ENCODE measurements at places on chromosomes 5 and 9.

DNA sequence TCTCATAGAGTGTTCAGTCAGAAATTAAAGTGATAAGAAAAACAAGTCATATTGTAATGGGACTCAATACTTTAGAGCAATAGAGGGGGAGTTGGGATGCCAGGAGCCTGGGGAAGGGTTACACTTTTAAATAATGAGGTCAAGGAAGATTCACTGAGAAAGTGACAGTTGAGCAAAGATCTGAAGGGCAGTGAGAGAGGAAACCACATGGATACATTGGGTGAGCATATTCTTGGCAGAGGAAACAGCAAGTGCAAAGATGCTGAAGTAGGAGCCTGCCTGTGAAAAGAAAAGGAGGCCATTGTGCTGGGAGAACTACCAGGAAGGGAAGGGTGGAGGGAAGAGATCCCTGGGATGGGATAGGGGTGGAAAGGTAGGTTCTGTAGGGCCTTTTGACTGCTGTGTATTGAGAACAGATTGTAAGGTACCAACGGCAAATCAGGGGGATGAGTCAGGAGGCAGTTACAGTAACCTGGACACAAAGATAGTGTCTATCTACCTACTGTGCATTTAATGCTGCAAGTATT lies 79.4 kb downstream of the PAM start:
- DNase-seq: no peak

DNA sequence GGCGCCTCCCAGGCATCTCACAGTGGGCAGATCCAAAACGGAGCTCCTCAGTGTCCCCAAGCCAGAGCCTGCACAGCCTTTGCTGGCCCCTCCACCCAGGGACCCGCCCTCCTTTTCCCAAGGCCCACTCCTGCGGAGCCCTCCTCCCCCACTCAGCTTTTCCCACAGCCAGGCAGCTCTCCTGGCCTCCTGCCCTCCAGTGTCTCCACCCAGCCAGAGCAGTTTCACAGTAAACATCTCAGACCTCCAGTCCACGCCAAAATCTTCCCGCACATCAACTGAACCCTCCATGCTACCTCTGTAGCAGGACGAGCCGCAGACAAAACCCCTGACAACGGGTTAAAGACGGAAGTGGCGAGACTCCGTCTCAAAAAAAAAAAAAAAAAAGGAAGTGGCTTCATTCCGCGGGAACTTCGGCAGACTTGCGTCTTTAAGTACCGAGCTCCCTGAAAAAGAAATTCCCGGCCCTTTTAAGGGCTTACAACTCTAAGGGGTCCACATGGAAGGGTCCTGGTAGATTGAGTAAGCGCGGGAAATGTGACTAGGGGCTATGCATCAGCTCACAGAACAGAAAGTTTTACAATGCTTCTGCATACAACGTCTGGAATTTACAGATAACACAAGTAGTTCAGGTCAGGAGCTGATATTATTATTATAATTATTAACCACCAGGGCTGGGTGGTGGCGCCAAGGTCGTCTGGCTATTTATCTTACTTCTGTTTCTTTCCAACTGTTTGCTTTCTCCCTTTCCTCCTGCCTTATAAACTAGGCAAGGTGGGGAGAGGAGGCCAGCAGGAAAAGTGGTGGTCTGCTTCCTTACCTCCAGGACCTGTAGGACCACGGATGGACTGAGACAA lies 11.4 kb upstream of the GRIN1 start:
- DNase-seq: peak; percentile 56

- no peak for DNase-seq
These were observed 27.0 kb upstream of the CDKN2AIPNL start for GRCh38 chr5:134438721-134439123.

DNA sequence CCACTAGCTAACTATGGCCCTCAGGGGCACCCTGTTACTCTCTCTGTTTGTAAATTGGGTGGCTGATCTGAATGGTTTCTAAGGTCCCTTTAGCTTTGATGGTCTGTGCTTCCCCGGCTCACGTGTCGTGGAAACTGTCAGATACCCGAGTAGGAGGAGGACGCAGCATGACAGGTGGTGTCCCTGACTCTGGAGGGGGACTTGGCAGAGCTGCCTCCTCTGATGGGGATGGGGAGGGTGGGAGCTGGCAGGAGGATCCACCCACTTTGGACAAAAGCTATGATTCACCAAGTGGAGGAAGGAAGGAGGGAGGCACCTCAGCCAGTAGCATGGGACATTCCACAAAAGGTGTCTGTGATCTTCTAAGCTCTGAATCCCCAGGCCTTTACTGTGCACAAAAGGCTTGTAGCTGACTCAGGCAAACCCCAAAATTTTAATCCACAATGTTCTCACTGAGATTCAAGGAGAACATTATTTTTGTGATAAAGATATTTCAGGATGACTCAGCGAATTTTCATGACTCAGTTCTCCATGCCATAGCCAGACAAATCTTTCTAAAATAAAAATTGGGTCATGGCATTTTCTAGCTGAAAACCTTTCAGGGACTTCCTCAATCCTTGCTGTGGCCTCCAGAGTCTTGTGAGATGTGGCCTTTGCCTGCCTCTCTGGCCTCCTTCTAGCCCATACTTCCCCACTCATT lies 131.0 kb upstream of the BRINP1 start:
- DNase-seq: no peak

DNA sequence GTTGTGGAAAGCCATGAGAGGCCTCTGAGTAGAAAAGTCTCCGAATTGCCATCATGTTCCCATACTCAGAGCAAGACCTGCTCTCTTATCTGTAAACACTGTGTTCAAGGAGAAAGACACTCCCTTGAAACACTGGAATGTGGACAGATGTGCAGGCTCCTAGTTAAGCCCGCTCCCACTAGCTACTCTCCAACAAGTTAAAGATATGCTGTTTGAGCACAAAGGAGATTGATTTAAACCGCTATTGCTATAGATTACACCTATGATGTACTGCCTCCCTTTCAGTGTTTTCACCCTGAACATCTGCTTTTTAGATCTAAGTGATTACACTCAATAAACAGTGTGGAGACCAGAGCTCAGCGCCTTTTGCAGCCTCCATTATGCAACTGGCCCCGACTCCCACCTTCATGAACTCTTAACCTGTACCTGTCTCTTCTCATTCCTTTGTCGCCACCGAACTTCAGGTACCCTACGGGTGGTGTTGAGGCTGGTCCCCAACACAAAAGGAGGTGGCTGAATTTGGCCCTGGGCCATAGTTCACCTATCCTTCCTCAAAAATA lies 47.5 kb downstream of the TMEM245 start:
- no peak for DNase-seq

DNA sequence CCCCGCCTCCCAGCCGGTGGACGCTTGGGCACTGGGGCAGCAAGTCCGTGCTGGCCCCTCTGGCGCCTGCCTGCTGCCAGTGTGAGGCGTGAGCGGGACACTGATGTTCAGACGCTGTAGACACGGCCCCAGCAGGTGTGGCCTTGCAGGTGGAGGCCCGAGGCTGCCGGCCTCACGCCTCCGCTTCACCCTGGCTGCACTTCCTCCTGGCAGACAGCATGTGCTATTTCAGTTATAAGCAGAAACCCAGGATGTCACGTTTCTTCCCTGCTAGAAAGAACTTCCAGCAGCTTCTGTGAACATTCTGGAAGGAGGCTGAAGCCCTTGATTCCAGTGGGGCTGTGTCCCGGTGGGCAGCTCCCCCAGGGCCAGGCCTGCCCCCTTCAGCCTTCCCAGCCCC lies 114.8 kb upstream of the FCN2 start:
- no peak for DNase-seq

GRCh38 chr5:57316798-57317327 lies 143.0 kb downstream of the GPBP1 start:
- no peak for DNase-seq

DNA sequence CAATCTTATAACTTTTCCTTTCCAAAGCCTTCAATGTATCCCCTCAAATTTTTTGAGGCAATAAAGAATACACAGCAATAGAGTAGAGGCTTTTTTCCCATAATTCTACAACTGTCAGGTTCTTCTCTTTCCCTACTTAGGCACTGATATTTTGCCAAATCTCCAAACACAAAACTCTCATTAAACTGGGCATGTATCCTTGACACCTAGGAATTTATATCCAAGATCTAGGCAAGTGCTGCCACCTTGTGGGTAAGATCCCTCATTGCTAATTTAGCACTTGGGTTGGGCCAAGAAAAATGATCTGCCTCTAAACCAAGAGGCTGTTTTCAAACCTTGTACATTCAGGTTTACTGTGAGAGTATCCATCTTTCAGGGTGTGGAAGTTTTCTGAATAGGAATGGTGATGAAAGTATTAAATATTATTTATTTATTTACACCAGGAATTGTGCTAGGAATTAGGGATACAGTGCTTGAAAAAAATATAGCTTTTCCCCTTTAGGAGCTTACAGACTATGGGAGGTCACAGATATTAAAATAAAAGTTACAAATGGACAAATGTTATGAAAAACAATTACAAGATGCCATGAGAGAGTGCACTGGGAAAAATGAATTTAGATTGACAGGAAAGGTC lies 17.6 kb downstream of the TSTD2 start:
- DNase-seq: peak; percentile 76

DNA sequence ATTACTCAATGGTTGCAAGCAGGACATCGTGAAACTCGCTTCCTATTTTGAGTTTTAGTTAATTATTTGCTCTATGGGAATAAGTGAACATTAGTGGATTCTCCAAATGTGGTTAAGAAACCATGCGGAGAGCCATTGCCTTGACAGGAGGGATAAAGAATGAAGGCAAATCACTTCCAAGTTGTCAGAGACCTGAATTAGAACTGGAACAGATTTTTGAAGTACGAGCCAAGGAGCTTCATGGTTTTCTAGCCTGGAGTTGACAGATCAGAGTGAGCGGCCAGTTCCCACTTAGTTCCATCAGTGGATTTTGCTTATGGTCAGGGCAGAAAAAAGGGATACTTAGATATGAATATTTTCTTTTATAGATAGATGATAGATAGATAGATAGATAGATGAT lies 171.4 kb upstream of the CDH10 start:
- no peak for DNase-seq

GRCh38 chr5:129398026-129398678 lies 61.9 kb upstream of the ADAMTS19 start:
- DNase-seq: no peak

DNA sequence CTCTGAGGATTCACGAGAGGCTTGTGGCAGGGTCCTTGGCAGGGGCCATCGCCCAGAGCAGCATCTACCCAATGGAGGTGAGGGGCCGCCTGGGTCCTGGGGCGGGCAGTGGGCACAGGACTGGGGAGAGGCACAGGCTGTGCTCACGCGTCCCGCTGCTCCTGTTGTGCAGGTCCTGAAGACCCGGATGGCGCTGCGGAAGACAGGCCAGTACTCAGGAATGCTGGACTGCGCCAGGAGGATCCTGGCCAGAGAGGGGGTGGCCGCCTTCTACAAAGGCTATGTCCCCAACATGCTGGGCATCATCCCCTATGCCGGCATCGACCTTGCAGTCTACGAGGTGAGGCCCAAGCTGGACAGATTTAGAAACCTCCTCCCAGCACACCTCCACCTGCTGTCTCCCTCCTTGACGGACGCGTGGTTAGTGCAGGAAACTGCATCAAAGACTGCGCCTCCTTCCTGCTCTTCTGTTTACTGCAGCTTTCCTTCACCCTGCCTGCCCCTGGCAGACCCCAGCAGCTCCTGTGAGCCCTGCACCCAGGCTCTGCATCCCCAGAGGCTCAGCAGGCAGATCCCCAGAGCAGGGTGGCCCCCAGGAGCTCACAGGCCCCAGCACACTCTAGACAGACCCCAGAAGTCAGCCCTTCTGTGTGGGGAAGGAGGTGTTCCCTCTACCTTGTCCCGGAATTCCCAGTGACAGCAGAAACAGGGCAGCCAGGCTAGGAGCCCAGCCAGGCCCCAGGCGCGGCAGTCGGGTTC lies 21.2 kb downstream of the PTGES2 start:
- no peak for DNase-seq

GRCh38 chr9:95985440-95986055 lies 110.1 kb downstream of the ERCC6L2 start:
- DNase-seq: no peak

DNA sequence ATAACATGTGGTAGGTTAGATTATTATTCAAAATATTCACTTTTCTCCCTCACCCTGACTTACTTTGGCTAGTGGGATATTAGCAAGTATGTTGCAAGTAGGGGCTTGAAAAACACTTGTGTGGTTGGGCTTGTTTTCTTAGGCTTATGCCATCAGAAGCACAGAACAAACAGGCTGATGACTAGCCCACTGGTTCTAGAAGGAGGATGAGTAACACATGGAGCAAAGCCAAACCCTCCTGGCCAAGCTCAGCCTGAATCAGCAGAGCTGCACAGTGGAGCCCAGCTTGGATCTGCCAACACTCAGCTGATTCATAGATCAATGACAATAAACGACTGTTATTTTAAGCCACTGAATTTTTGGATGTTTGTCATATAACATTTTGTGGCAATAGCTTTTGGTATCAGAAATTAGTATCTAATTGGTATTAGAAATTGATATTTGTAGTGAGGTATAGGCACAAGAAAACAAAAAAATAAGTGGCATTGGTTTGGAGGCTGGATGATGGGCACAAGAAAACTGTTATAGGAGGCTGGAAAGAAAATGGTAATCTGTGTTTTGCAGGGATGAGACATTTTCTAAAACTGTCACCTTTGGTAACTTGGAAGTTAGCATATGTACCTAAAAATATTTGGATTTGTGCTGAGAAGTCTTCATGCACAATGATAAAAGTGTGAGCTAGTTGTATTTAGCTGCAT lies 46.1 kb upstream of the ZBED3 start:
- DNase-seq: no peak

- DNase-seq: no peak
These were observed 81.1 kb upstream of the RPS23 start for GRCh38 chr5:82359272-82359671.

DNA sequence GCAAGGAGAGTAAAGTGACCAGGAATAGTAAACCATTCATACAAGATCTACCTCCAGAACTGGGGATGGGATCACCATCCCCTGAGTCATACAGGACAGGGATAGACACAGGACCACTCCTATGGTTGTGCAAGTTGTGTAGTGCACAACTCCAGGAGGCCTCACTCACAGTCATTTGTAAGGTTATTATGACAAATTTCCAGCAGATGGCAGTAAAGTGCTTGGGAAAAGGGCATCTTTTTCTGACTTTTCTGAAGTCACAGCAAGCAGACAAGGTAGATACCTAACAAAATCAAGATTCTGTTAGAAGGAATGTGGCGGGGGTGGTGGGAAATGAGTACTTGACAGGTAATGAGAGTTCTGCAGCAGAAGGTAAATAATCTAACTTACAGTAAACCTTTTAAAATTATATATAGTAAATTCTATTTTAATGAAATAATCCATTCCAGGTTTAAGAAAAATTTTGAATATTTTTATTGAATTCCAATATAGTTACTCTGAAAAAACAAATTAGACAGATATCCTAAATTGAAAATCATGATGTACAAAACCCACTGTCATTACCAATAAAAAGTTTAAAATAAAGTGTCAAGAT lies 16.7 kb upstream of the KIF27 start:
- peak; percentile 84 for DNase-seq

GRCh38 chr5:119080936-119081335 lies 10.0 kb downstream of the DMXL1 start:
- no peak for DNase-seq

- DNase-seq: no peak
These were observed 4.5 kb upstream of the TLE1 start for GRCh38 chr9:81693671-81694378.

DNA sequence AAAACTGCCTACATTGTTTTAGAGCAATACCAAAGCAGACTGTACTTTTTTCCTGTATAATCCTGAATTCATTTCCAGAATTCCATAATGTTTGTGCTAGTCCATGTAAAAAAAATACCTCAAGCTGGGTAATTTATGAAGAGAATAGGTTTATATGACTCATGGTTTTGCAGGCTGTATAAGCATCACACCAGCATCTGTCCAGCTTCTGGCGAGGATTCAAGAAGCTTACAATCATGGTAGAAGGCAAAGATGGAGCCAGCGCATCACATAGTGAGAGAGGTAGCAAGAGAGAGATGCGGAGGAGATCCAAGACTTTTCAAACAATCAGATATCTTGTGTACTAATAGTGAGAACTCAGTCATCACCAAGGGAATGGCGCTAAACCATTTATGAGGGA lies 280.3 kb upstream of the CDH9 start:
- no peak for DNase-seq

All from CD4-positive, alpha-beta T cell treated with Interleukin-17A for 1 hour (primary cell).